ENCODE measurements at places on chromosomes 6 and 20.
A peak's percentile ranks its signal among the peaks of the same experiment; 100 is the strongest.

GRCh38 chr6:63245420-63245819, 34.2 kb downstream of the FKBP1C start:
- no peak for DNase-seq

DNA sequence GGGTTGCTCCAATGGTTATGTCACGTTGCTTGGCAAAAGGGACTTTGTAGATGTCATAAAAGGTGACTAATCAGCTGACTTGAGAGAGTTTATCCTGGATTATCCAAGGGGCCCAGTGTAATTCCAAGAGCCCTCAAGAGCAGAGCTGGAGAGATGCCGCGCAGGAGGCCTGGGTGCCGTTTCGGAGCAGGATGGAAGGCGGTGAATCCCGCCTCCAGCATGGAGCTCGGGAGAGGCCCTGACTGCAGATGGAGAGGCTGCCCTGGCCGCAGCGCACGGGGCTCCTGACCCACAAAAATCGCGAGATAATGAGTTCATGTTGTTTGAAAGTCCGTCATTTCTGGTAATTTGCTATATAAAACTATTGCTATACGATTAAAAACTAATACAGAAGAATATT, 219.8 kb downstream of the ZDHHC14 start:
- no peak for DNase-seq

- DNase-seq = no peak
These were observed 63.2 kb upstream of the TIAM2 start for GRCh38 chr6:154931711-154932424.

DNA sequence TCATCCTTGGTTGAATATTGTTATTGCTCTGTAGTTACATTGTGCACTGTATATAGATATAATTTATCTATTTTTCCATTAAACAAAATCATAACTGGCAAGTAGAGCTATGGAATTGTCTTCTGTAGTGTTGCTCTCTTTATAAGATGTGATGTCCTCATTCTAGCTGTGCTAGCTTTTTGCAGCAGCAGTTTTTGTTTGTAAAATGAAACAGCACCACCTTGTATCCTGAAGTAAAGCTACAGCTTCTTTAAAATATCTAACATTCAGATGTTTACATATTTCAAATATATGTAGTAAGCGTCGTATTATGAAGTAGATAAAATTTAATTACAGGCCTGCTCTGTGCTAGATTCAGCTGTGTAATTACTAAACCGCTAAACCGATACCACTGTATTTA, 328.8 kb upstream of the MANEA start:
- no peak for DNase-seq

- no peak for DNase-seq
These were observed 14.4 kb downstream of the GMPR start for GRCh38 chr6:16252686-16253299.

DNA sequence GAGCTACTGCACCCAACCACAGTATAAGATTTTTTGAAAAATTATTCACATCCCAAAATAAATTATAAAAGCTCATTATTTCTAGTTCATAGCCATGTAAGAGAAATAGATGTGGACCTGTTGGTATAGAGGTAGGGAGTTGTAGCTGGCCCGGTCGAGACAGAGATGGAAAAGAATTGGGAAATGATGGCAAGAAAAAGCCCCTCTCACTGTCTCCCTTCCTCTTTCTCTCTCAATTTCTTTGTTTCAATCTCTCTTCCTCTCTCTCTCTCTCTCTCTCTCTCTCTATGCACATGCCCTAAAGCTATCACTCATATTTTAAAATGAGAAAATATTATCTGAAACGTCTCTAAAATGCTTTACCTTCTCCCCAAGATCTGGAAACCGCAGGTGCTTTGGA, 80.7 kb upstream of the CD83 start:
- DNase-seq = no peak

DNA sequence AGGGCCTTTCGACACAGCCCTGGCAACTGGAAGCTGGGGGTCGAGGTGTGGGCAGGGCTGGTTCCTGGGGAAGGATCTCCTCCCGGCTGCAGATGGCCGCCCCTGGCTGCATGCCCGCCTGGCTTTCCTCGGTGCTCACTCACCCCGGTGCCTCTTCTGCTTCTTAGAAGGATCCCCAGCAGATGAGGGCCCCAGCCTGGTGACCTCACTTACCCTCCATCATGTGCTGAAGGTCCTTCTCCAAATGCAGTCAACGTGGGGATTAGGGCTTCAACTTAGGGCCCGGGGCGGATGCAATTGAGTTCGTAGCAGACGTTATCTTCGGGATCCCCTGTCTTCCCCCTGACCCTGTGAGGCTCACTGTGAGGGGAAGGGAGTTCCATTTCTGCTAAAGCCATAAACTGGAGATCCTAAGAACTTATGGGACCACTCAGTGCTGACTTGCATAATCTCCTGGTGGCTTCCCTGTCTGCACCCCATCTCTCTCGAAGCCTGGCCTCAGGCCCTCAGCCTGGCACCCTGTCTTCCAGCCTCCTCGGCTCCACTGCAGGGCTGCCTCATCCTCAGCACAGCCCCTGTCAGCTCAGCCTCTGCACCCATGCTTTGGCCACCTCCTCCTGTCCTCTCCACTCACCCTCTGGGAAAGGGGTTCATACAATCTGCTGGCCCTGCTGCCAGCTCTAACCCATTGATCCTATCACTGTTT, 92.6 kb downstream of the THBS2 start:
- no peak for DNase-seq

DNA sequence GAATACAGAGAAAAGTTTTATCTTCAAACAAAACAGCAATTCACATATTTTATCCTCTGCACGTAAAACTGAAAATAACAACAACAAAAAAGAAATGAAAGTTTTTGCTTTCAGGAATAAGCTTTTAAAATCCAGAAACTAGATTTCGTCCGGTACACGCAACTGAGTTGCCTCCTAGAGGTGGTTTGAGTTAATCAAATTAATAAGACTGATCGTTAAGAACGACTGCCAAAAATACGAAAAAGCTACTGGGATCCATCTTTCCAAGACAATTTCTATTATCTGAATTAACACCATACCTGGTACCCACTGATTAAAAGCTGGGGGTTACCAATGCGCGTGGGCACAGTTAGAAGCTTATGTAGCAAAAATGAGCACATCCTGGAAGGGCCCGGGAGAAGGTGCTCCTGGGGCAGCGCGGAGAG, 669 bp downstream of the PDCD2 start:
- DNase-seq = no peak

DNA sequence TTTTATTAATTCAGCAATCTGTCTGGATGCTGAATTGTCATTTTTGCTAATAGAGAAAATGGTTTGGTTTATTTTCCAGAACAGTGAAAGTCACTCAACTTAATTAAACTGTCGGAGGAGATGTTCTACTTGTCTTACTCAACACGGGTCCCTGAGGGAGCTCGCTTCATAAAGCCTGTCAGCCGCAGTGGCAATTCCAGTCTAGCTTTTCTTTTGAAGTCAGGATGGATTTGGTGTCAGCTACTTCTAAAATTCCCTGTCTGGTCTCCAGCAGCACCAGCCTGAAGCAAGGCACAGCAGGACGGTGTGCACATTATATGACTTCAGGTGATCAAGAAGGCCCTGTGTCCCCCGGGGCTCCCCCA, 261.5 kb downstream of the SLC24A3 start:
- DNase-seq = no peak

GRCh38 chr6:105728995-105729394, 326.1 kb upstream of the PREP start:
- DNase-seq = no peak

DNA sequence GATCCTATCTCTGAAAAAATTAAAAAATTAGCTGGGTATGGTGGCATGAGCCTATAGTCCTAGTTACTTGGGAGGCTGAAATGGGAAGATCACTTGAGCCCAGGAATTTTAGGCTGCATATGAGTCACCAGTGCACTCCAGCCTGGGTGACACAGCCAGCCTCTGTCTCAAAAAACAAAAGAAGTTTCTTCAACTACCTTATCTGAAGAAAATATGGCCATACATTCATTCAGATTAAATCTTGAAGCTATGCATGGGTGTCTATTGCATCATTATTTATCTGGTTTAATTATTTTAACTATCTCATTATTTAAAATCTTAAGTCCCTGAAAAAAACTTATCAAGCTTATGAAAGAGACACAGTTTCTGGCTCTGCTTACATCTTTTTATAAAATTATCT, 204.1 kb downstream of the SIM1 start:
- no peak for DNase-seq

DNA sequence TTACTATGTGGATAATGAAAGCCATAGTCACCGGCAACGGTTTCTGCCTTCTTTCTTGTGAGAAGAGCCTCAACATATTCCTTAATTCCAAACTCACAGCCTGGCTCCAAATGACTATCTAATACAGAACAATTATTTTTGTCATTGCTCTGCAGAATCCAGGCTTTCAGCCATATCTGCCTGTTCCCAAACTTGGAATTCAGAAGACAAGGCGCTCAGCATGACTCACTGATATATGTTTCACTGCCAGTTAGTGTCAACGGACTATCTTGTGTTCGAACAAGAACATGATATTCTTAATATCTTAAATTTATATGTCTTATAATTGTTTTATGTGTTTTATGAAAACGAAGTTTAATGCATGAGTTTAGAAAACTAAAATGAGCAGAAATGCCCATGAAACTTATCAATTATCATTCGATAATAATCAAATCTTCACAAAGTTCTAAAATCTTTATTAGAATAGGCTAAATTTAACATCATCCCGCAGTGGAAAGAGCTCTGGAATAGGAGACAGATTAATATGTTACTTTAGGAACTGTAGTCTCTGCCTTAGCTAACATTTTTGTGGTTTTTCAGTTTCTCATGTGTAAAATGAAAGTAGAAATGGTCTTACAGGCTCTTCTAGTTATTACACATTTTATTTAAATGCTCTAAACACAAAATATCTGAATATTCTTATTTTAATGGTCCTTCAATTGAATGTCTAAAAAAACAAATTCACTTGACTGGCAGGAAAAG, 669.3 kb upstream of the GJE1 start:
- DNase-seq = no peak

DNA sequence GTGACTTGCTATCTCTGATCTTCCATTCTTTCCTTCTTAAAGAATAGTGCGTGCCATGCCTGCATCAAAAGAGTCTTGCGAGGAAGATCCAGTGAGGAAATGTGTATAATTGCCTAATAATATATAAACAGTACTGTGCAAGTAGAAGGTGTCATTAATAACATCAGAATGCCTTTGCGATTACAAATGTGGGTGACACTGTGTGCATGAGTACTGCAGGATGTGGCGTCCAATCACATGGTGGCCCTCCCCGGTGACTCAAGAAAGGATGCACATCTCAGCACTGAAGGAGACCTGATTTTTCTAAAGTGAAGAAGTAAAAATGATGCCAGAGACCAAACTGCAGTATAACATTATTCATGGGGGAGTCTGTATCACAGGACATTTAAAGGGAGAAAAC, 107.5 kb upstream of the EDN1 start:
- no peak for DNase-seq

GRCh38 chr6:16388488-16388887, 150.1 kb downstream of the GMPR start:
- no peak for DNase-seq

GRCh38 chr20:63682384-63683139, 13.9 kb upstream of the TNFRSF6B start:
- DNase-seq = peak; percentile 99

GRCh38 chr6:36677753-36678487, 594 bp upstream of the CDKN1A start:
- DNase-seq = no peak

DNA sequence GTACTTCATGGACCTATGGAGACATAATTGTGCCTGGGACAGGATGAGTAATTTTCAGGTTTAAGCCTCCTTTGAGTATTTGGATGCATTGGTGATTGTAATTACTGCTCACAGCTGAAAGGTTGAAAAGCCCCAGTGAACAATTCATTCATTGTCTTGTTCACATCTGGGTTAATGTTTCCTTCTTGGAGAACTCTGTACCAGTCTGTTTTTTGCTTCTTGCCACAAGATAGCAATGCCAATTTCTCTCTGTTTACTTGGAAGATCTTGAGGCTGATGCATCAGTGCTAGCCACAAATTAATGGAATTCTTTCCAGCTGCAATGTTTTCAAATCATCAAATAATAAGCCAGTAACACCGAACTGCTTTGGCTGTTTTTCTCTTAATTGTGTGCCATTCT, 207.8 kb downstream of the BMP2 start:
- DNase-seq = no peak
